Mesangial cell (primary cell): ENCODE measurements at places on chromosomes 6 and 20. TPM values are rescaled to one million over a fixed set of nuclear protein-coding genes. Genes with fewer than 3 reads are reported as not detected.

The NOTCH4 gene
- 1.1 TPM in 2 replicates for total RNA-seq

The NFKBIL1 gene
- 15.2 and 45.0 TPM in 2 replicates for total RNA-seq

The GPX5 gene
- total RNA-seq: not detected in 2 replicates

The ZNF391 gene
- 0.81 and 1.9 TPM in 2 replicates for total RNA-seq

The NKX2-2 gene
- not detected in 2 replicates for total RNA-seq

The ULBP3 gene
- 14.7 and 17.2 TPM in 2 replicates for total RNA-seq

The GNMT gene
- total RNA-seq: not detected in 2 replicates

The ANKRD66 gene
- not detected in 2 replicates for total RNA-seq

The BCL2L1 gene
- total RNA-seq: 129 and 235 TPM in 2 replicates

The LPIN3 gene
- total RNA-seq: 8.1 and 16.9 TPM in 2 replicates

The THEMIS gene
- total RNA-seq: not detected in 2 replicates

The TMEM74B gene
- not detected in 2 replicates for total RNA-seq

The HSPA1L gene
- total RNA-seq: 0.16 and 0.76 TPM in 2 replicates

The TMC2 gene
- not detected in 2 replicates for total RNA-seq

The PHF10 gene
- 14.0 and 17.0 TPM in 2 replicates for total RNA-seq

The HRH3 gene
- total RNA-seq: not detected in 2 replicates

The SMPDL3A gene
- 7.0 and 7.4 TPM in 2 replicates for total RNA-seq

The CRISP2 gene
- under 0.01 and 0.16 TPM in 2 replicates for total RNA-seq

The PLAGL2 gene
- 7.7 and 9.3 TPM in 2 replicates for total RNA-seq

The C20orf144 gene
- not detected in 2 replicates for total RNA-seq

The CTNNBL1 gene
- 21.3 and 27.9 TPM in 2 replicates for total RNA-seq

The LY6G6F gene
- total RNA-seq: not detected in 2 replicates

The CPXM1 gene
- total RNA-seq: 50.2 and 158 TPM in 2 replicates

The RSPH4A gene
- total RNA-seq: 0.13 and 0.16 TPM in 2 replicates

The RRAGD gene
- 2.8 and 4.7 TPM in 2 replicates for total RNA-seq

The FAM209B gene
- total RNA-seq: not detected in 2 replicates

The OPN5 gene
- total RNA-seq: not detected in 2 replicates

The FLRT3 gene
- total RNA-seq: 2.1 and 11.8 TPM in 2 replicates

The TMEM242 gene
- total RNA-seq: 3.4 and 4.2 TPM in 2 replicates

The MAD2L1BP gene
- total RNA-seq: 40.6 and 44.0 TPM in 2 replicates

The ERVFRD-1 gene
- not detected in 2 replicates for total RNA-seq

The HDAC2 gene
- total RNA-seq: 66.0 and 72.0 TPM in 2 replicates

The NANP gene
- 3.7 and 5.4 TPM in 2 replicates for total RNA-seq

The IL20RA gene
- total RNA-seq: 1.1 and 1.8 TPM in 2 replicates

The WDR27 gene
- total RNA-seq: 9.8 and 15.3 TPM in 2 replicates

The MOG gene
- total RNA-seq: not detected in 2 replicates

The C4B gene
- 0.49 and 11.0 TPM in 2 replicates for total RNA-seq

The CFB gene
- 0.33 and 3.7 TPM in 2 replicates for total RNA-seq

The VSTM2L gene
- total RNA-seq: 2.0 and 5.5 TPM in 2 replicates

The TMEM200A gene
- 4.9 and 12.8 TPM in 2 replicates for total RNA-seq

The DCBLD1 gene
- total RNA-seq: 30.0 and 74.8 TPM in 2 replicates

The C6orf141 gene
- 2.3 and 9.1 TPM in 2 replicates for total RNA-seq

The BPIFB1 gene
- total RNA-seq: not detected in 2 replicates

The PRSS16 gene
- 2.0 and 4.1 TPM in 2 replicates for total RNA-seq

The RGS17 gene
- 2.5 and 5.2 TPM in 2 replicates for total RNA-seq

The SIGLEC1 gene
- not detected in 2 replicates for total RNA-seq
